A549 treated with AZD2906 at 1 μM for 4 hours (cell line): ENCODE measurements at places on chromosomes 5 and 9. TPM values are rescaled to one million over a fixed set of nuclear protein-coding genes. Genes with fewer than 3 reads are reported as not detected.

Gene GLDC
- total RNA-seq: 10.7 to 13.9 TPM (median 12.2 TPM) in 5 replicates

Gene TTC23L
- total RNA-seq: 0.11 to 0.45 TPM (median 0.17 TPM) in 4 of 5 replicates, not detected in the other

Gene CYLC2
- not detected in 5 replicates for total RNA-seq

Gene LECT2
- not detected in 5 replicates for total RNA-seq

Gene CHMP5
- 66.7 to 80.8 TPM (median 71.7 TPM) in 5 replicates for total RNA-seq
